Stimulated activated CD4-positive, alpha-beta T cell treated with anti-CD3 and anti-CD28 coated beads, Interleukin-15, amount 100 ng/mL, for 48 hours (primary cell): ENCODE measurements at places on chromosomes 5 and 9.

DNA sequence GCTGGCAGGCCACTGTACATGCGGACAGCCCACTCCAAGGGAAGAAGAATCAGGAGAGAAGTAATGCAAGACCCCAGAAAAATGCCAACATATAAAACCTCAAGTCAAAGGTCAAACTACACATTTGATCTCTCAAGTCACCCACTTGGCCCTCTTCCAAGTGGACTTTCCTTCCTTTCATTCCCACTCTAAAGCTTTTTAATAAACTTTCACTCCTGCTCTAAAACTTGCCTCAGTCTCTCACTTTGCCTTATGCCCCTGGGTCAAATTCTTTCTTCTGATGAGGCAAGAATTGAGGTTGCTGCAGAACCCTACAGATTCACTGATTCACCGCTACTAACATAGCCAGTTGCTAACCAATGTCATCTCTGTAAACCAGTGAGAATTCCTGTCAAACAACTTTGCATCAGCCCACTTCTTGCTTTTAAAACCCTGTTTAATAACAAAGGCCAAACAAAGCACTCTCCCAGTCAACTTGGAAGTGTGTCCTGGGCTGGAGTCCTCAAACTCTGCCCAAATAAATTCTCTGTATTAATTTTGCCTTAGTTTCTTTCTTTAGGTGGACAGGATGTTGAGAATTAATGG lies 6.9 kb upstream of the ATP6V1G1 start:
- DNase-seq = no peak

DNA sequence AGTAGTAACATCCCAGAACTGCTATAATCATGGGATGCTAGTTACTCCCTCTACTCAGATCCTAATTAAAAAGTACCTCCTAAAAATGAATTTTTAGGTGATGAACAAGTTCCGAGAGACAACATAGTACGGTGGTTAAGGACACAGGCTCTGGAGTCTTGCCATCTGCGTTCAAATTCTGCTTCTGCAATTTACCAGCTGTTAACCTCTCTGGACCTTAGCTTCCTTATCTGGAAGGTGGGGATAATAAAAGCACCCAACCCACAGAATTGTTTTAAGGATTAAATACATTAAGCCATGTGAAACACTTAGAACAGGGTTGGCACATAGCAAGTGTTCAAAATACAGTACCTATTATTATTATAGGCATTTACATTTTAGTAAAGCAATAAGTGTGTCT lies 77.5 kb upstream of the XPA start:
- no peak for DNase-seq

GRCh38 chr5:55036477-55036876 lies 12.4 kb downstream of the GZMK start:
- no peak for DNase-seq

- DNase-seq = no peak
Observed at GRCh38 chr5:143215690-143216089, 187.8 kb downstream of the NR3C1 start.

DNA sequence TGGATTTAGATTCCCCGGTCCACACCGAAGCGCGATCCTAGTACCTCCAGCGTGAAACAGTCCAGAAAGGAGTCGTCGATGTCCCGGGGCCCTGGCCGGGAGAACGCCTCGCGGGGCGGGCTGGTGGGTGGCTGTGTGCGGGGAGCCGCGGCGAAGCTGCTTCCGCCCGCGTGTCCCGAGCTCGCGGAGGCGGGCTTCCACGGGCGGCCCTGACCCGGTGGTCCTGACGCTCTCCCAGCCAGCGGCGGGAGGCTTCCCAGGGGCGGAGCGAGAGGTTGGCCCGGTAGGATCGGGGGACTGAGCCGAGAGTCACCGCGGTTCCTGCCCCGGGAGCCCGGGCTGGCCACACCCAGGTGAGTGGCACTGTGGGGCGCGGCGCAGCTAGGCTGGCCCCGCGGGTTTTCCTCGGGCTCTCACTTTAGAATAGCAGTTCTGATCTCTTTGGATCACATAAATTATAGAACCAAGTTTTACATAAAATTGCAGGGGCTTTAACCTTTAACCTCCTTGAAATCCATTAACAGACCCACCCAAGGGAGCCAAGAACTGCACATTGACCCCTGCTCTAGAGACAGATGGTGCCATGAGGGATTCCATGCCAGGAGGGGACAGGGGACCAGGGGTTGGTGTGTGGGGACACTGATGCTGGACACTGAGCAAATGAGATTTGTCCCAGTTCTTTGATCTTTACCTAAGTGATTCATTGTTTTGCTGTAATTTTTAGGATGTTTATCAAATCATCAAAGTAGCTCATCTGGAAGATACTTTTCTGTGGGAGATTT lies 29.2 kb upstream of the IL31RA start:
- DNase-seq = no peak
